Activated CD4-positive, alpha-beta T cell treated with anti-CD3 and anti-CD28 coated beads, Interleukin-2, amount 50 U/mL, for 16 hours (primary cell): ENCODE measurements at places on chromosomes 5 and 9.

DNA sequence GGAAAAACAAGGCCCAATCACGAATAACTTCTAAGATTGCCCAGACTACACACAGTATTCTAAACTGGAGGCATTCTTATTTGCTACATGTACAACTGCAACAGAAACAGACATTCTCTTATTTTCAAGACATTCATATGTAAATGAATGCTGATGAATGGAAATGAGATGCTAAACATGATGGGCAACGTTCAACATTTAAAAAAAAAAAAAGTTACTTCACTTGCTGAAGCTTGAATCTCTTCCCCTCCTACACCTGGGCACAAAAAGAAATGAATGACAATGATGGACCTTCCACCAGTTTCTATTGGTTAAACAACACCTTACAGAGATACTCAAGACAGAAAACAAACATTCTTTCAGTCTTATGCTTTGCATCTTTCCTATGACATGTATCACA lies 160.5 kb downstream of the BNC2 start:
- no peak for DNase-seq

GRCh38 chr5:103532086-103532734 lies 30.4 kb downstream of the NUDT12 start:
- DNase-seq: no peak

- DNase-seq: no peak
Measured at GRCh38 chr5:145557345-145557744, 277.8 kb downstream of the PRELID2 start.

- no peak for DNase-seq
Measured at GRCh38 chr9:109579191-109579948, 81.3 kb upstream of the PTPN3 start.

GRCh38 chr9:133493428-133493827 lies 14.5 kb upstream of the SLC2A6 start:
- no peak for DNase-seq

GRCh38 chr5:103408408-103408807 lies 149.8 kb downstream of the MACIR start:
- no peak for DNase-seq

- DNase-seq: peak; percentile 87
Measured at GRCh38 chr5:151164687-151165392, 7.3 kb upstream of the ANXA6 start.

DNA sequence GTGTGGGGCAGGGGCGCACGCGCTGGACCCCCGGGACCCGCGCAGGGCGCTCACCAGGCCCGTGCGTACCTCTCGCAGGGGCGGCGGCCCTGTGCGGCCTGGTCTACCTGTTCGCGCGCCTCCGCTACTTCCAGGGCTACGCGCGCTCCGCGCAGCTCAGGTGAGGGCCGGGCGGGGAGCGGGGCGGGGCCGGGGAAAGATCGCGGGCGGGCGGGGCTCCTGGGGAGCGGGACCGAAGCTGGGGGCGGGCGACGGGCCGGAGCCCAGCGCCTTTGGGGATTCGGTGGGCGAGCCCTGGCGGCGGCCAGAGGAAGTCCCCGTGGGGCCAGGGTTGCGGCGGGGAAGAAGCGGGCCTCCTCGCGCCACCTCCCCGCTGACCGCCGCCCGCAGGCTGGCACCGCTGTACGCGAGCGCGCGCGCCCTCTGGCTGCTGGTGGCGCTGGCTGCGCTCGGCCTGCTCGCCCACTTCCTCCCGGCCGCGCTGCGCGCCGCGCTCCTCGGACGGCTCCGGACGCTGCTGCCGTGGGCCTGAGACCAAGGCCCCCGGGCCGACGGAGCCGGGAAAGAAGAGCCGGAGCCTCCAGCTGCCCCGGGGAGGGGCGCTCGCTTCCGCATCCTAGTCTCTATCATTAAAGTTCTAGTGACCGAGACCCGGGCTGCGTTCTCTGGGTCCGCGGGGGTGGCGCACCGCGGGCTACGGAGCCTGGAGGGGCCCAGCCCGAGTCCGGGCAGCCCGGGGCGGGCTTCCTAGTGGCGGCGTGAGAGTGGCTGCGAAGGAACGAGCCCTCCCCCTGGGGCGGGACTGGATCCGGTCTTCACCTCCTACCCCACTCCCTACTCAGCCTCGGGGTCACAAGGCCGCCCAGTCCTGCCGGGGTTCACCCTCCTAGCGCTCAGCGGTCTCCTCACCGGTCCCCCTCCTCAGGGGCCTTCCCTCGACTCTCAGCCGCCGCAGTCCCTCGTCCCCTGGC lies 2.4 kb downstream of the LTC4S start:
- DNase-seq: peak; percentile 66

DNA sequence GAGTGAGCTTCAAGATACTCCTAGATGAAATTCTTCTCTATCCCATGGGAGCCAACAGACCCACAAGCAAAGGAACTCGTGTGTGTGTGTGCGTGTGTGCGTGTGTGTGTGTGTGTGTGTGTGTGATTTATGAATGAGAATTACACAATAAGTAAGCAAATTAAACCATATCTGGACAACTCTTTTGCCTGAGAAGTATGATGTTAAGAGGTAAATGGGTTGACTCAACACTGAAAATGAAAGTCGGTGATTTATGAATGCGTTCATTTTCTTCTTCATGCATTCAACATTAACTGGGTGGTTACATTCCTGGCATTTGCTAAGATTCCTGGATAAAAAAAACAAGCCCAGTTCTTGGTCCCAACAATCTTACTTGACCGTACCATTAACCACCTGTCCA lies 171.3 kb upstream of the ZNF462 start:
- DNase-seq: no peak

GRCh38 chr9:32590898-32591297 lies 17.9 kb upstream of the NDUFB6 start:
- DNase-seq: no peak

GRCh38 chr5:52760695-52761366 lies 26.9 kb upstream of the ITGA1 start:
- no peak for DNase-seq

DNA sequence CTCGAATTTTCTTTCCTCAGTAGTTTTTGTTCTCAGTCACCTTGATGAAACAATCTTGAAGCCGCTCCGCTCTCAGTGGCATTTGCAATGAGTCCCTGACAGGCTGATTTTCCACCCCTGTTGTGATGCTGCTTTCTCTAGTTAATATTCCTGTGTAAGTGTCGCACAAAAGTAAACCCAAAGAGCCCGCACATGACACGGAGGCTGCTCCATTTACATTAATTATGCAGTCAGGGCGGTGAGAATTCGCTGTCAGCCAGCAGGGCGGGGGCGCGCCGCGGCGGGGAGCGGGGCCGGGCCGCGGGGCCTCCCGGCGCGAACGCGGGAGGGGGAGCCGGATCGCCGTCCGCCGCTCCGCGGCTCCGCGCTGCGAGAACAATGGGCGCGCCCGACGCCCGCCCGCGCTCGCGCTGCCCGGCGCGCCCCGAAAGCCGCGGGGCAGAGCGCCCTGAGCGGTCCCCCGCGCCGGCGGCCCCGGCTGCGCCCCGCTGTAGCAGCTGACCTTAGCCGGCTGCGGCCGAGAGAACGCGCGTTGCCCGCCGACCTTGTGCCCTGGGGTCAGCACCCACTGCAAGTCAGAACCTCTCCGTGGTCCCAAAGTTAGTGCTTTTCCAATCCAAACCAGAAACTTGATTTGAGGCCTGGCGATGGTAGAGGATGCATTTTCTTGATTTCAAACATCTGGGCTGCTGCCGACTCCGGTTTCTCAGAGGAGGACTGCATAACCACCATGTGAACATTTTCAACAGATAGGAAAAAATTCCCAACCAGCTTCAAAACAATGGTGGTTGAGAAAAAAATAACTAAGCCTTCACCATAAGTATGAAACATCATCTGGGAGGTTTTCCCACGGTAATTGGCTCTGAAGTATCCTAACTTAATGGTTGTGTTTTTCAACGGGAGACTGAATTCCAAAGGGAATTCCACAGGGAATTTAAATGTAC lies 142.6 kb downstream of the PBX3 start:
- peak; percentile 5 for DNase-seq

DNA sequence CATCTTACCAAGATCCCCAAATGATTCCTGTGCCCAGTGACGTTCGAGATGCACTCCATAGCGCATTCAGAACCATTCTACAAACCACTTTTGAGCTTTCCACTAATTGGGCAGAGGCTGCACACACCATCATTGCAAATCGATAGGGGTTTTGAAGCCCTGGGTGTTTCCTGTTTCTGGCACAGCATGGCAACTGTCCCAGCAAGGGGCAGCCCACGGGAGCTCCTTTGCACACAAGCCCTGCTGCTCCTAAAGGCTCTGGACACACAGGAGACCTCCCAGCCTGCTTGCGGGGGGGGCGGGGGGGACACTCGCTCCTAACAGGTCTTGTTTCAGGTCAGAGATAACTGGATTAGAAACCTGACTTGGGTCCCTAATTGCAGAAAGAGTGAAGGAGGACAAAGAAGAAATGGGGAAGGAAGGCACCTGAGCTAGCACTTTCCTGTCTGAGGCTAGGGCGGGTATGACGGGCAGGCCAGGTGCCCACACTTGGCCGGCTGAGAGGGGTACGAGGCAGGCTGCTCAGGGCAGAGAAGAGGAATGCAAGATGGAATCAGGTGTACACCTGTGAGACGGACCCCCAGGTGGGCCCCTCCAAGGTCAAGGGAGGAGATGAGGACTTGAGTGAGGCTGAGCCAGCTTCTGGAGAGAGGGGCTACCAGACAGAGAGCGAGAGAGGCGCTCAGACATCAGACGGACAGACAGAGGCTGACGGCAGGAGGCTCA lies 820 bp downstream of the FBP1 start:
- no peak for DNase-seq

DNA sequence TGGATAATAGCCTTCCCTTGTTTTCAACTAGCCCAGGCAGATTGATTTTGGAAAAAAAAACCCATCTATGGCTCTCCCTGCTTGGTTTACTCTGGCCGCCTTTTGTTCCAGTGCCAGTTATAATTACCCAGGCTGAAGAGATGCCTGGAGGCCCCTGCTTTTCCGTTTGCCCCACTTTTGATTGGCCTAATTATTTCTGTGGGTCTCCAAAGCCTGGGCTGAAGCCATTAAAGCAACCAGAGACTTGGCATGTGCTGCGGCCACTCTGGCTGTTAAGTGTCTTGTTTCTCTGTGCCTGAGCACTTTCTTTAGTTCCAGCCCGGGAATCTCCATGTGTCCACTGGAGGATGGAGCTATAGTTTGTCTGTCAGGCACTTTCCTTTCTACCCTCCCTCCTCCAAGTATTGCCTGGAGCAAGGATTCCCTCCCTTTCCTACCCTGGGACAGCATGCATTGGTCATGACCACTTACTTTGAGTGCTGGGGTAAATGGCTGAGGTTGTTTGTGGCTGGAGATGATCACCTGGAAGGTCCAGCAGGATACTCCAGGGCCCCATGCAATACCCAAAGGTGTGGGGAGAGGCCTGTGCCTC lies 105.1 kb upstream of the CTSL start:
- DNase-seq: no peak

DNA sequence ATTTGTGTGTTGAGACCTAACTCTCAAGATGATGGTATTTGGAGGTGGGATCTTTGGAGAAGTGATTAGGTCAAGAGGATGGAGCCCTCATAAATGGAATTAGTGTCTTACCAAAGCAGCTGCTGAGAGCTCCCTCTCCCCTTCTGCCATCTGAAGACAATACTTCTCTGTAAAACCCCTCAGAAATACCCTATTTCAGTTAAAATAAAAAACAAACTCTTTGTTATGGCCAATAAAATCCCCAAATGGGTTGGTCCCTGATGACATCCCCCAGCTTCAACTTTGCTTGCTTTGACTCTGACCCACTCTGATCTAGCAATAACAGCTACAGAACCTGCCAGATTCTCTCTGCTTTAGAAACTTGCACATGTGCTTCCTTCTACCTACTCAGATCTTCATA lies 100.9 kb downstream of the SNCAIP start:
- DNase-seq: no peak

GRCh38 chr9:123561046-123561445 lies 205.0 kb downstream of the CRB2 start:
- DNase-seq: no peak

DNA sequence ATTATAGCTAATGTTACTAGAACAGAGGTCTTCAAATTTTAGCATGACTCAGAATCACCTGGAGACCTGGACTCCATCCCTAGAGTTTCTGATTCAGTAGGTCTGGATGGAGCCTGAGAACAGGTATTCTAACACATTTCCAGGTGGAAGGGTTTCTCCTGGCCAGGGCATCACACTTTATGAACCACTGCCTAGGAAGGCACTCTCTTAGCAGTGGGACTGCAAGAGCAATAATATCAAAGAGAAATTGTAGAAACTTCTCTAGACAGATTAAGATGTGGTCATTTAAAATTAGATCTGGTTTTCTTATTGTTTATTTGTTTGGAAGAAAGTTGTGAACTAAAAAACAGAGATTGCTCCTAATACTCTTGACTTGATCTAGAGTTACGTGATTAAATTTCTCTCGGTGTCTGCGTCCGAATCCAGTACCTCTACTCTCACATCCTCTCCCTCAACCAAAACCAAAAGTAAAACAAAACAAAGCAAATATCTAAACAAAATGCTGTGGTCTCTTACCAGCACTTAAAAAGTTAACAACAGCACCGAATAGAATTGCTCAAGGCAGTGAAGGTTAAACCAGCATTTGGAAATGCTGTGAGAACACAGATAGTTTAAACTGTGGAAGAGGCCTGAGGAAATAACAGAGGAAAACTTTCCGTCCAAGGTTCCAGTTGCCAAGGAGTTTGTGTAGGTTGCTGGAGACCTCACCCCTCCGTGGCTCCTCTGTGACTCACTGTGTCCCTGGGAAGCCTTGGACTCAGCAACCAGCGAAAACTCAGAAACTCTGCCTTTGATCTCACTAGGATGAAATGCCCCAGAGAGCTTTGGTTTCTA lies 193.4 kb downstream of the ARRDC3 start:
- DNase-seq: no peak

- no peak for DNase-seq
Measured at GRCh38 chr9:21392270-21392669, 7.1 kb upstream of the IFNA2 start.

- DNase-seq: no peak
Measured at GRCh38 chr5:78540335-78541085, 108.1 kb downstream of the LHFPL2 start.

DNA sequence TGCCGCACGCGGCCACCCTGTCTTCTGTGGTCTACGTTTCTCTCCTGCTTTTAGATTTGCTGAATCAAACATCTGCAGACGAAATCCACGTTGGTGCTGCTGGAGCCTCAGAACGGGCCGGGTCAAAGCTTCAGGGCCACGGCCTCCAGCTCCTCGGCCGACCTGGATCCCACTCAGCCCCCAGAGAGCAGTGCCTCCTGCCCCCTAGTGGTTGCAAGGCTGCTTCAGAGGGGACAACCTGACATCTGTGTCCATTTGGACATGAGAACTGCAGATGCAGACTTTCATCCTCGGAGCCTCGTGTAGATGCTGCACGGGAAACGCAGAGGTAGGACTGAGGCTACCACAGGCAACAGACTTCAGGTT lies 23.0 kb upstream of the SLC6A3 start:
- DNase-seq: no peak

- no peak for DNase-seq
Measured at GRCh38 chr5:171520300-171521174, 101.1 kb downstream of the FGF18 start.

DNA sequence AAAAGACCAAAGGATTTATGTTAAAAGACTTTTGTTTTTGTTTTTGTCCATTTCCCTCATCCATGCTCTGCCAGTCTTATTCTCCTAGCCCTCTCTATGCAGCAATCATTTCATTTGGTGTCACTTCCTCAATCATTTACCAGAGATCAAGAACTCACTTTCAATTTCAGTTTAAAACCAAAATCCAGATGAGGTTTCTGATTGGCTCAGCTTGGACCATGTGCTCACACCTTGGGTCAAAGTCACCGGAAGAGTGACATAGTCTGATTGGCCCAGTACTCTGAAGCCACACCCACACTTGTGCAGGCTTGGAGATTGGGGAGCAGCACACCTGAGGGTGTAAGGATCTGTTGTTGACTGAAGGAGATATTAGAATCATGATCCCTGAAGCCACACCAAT lies 79.6 kb downstream of the TLR4 start:
- peak; percentile 44 for DNase-seq

GRCh38 chr9:123834889-123835562 lies 94.9 kb downstream of the DENND1A start:
- peak; percentile 12 for DNase-seq
